T-helper 22 cell (primary cell): ENCODE measurements at places on chromosomes 6 and 20.

- no peak for DNase-seq
Measured at GRCh38 chr6:75396005-75396800, 97.4 kb downstream of the FILIP1 start.

DNA sequence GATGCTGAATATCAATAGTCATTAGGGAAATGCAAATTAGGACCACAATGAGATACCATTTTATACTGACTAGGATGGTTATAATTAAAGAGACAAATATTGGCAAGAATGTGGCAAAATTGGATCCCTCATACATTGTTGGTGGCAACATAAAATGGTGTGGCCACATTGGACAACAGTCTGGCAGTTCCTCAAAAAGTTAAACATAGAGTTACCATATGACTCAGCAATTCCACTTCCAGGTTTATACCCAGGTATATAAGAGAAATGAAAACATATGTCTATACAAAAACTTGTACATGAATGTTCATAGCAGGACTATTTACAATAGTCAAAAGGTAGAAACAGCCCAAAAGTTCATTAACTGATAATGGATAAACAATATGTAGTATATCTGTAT is 2.0 kb upstream of the CRIP3 start:
- DNase-seq: no peak

DNA sequence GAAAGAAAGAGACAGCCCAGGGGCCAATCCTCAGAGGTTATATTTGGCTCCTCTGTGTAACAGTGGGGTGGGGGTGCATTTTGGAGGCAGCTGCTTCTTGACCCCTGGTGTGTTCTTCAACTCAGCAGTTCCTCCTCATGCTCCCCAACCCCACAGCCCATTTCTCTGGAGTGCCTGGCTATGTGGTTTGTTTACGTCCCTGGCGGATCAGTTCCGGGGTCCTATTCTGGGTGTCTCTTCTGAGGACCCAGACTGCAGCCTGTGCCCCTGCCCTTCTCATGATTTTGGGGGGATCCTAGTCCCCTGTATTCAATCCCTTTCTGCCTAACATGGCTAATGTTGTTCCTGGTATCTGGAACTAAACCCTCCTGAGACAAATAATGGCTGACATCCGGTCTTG is 70.5 kb upstream of the SULF2 start:
- DNase-seq: no peak

- peak; percentile 20 for DNase-seq
Measured at GRCh38 chr6:157272866-157273755, 50.2 kb downstream of the TMEM242 start.

- DNase-seq: no peak
Measured at GRCh38 chr6:88561954-88562315, 395.8 kb upstream of the CNR1 start.

DNA sequence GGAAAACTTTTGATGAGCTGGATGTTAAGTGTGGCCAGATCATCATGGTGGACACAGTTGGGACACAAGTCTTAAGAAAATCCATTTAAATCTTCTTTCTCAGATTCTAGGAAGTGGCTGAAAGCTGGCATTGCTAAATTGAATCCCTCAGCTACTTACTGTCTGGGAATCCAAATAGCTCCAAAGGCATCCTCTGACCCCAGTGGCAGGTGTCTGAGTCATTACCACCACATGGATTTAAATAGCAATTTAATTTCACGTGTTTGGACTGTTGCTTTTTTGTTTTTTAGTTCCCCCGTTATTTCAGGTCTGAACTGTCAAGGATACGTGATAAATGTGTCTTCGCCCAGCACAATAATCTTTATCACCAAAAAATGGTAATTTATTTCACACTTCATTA is 33.2 kb upstream of the HDGFL1 start:
- DNase-seq: no peak

DNA sequence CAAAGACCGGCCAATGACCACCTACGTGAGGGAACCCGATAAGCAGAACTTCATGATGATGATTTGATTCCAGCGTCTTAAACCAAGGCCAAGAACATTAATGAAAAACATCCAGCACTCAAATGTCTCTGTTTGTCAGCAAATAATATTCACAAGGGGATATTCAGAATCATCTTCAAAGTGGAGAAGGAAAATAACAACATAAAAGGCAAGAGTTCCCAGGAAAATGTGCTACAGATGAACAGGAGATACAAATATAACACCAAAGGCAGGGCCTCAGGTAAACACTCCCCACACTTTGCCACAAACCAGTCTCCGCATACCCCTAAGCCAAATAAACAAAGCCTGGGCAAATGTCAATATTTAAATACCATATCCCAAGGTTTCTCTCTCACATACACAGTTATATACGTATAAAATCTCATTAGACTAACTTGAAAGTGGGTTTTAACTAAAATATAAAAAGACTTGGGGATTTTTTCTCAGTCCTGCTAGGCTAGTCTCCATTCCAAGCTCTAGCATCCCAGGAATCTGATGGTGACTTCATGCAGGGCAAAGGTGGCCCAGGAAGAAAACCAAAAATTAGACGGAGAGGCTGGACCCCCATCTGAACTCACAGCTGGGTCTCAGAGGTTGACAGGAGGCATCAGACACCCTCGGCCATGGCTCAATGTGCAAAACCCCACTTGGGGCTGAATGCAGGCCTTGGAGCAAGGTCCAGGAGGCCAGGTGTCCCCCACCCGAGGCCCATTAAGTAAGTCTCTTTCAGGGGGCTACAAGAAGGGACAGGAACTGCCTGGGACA is 32.1 kb downstream of the TRAM2 start:
- no peak for DNase-seq

- no peak for DNase-seq
Measured at GRCh38 chr6:39821742-39822532, 29.8 kb downstream of the DAAM2 start.

DNA sequence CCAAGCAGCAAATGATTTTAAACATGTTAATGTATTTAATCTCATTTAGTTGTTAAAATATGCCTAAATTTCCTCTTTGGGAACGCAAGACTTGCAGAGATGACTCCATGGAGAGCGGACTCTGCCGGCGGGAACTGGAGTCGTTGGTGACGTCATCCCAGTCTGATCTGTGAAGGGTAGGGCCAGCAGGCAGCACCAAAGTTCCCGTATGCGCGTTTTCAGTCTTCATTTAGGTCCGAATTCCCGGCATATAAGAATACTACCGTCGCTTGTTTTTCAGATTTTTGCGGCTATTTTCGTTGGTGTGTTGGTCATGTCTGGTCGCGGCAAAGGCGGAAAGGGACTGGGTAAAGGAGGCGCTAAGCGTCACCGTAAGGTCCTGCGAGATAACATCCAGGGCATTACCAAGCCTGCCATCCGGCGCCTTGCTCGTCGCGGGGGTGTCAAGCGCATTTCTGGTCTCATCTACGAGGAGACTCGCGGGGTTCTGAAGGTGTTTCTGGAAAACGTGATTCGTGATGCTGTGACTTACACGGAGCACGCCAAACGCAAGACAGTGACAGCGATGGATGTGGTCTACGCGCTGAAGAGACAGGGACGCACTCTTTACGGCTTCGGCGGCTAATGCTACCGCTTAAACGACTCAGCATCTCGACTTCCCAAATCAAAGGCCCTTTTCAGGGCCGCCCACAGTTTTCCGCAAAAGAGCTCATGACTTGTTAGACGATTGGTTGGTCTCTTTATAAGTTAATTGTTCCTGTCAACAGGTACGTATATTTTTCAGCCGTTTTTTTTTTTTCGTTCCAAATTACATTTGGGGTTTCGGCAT is 117.3 kb downstream of the HFE start:
- DNase-seq: peak; percentile 72

DNA sequence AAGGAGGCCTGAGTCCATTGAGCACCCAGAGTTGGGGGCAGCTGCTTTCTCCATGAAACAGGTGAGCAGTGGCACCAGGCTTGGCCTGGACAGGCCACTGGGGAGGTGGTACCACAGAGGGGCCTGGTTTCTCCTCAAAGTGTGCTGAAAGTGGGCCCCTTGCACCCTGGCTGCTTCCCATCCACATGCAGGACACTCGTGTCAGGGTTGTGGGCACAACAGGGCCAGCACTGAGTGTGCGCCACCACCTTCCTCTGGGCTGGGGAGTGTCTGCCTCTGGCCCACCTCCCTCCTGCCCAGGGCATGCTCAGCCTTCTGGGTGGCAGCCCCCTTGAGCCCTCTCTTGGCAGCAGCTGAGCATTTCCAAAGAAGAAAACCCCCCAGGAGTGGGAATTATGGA is 5.2 kb upstream of the SLC22A1 start:
- no peak for DNase-seq

DNA sequence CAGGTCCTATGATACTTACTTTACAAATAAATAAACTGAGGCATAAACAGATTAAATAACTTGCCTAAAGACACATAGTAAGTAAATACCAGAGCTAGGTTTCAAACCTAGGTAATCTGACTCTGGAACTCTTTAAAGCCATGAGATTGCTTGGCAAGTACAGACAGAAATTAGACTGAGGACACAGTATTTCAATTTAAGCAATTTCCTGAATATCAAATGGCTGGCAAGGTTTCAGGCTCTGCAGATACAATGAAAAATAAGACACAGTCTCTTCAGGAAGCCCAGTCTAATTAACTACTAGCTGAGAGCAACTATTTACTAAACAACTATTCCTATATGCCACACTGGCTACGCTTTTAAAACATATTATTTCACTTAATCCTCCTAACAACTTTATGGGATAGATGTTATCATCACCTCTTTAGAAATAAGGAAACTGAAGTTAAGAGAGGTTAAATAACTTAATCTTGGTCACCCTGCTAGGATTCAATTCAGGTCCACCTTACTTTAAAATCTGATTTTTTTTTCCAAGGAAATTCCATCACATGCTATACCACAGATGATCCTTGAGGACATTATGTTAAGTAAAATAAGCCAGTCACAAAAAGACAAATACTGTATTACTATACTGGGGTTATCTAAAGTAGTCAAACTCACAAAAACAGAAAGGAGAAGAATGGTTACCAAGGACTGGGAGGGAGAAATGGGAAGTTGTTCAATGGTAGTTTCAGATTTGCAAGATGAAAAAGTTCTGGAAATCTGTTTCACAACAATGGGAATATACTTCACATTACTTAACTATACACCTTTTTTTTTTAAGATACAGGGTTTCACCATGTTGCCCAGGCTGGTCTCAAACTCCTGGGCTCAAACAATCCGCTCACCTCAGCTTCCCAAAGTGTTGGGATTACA is 4.1 kb downstream of the TRPC4AP start:
- DNase-seq: no peak

- DNase-seq: no peak
Measured at GRCh38 chr6:163640641-163641040, 226.1 kb downstream of the QKI start.
